Activated CD8-positive, alpha-beta memory T cell treated with anti-CD3 and anti-CD28 coated beads for 1 hour (primary cell): ENCODE measurements at places on chromosomes 5 and 9.

DNA sequence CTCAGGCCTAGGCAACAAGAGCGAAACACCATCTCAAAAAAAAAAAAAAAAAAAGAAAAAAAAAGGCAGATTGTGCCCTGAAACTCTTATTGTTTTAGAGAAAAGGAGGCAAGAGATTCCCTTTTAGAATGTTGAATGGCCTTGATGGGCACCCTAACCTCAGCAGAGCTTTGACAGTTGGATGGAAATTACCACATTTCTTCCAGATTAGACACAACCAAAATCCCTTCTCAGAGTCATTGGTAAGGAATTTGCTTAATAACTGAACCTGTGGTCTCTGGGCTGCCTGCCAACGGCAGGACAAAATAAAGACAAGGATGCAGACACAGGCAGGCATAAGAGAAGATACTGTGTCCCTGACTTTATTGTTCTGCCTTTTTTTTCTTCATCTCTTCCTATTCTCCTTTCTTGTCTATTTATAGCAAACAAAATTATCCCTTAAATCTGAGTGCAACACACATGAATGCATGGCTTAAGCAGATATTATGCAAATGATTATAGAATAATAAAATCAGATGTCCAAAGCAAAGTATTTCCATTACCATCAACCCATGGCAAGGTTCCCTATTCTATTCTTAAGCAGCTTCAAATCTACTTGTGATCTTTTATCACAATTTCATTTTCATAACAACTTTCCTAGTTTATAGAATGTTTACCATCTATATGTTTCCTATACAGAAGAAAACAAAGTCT is 37.3 kb upstream of the TRIO start:
- no peak for DNase-seq

DNA sequence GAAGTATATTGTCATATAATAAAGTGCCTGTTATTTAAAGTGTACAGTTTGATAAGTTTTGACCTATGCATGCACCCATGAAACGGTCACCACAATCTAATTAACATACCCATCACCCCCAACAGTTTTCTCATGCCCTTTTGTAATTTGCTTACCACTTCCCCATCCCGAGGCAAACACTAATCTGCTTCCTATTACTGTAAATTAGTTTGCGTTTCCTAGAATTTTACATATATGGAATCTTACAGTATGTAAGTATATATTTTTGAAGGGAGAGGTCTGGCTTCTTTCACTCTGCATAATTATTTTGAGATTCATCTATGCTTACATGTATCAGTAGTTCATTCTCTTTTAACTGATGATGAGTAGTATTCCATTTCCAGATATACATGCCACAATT is 56.5 kb downstream of the AMBP start:
- DNase-seq, result no peak

- DNase-seq, result no peak
Measured at GRCh38 chr9:36025746-36026145, 11.0 kb upstream of the RECK start.

- no peak for DNase-seq
Measured at GRCh38 chr5:136886608-136887007, 521.3 kb upstream of the TRPC7 start.

DNA sequence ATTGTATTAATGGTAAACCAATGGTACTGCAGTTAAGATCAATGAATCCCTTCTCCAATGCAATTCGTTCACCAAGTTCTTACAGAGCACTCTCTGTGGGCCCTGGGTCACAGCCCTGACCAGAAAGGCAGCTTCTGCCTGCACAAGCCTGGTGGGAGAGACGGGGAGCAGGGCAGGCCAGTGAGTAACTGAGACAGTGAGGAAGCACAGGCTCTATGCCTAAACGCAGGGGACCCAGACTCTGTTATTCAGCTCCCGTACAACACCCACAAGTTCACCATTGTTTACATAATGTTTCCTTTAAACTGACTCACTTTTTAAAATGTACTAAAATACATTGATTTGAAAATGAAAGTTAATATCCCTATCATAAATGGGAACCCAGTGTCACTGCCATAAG is 40.5 kb upstream of the CTSL start:
- DNase-seq, result no peak

DNA sequence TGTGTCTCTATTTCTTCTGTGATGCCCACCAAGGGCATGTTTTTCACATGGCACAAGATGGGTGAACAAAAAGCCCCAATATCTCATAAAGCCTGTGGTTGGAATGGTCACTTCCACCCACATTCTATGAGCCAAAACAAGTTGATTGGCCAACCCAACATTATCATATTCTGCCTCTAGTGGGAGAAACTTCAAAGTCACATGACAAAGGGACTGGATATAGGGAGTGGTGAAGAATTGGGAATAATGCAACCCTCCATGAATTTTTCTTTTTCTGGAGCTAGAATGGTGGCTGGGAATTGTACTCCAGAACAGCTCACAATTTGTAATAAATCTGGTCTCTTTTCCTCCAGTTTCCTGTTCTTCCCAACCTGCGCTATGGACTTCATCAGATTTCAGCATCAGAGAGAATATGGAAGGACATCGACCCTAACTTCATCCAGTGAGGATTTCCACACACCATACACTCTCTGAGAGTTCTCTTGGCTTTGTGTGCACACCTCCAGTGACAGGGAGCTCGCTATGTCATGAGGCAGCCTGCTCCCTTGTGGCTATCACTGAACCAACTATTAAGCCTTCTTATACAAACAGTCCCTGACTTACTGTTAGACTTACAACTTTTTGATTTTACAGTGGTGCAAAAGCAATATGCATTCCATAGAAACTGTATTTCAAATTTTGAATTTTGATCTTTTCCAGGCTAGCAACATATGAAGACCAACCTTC is 12.0 kb upstream of the B4GALT1 start:
- DNase-seq, result no peak

GRCh38 chr5:1681955-1682354 is 117.7 kb downstream of the MRPL36 start:
- no peak for DNase-seq

DNA sequence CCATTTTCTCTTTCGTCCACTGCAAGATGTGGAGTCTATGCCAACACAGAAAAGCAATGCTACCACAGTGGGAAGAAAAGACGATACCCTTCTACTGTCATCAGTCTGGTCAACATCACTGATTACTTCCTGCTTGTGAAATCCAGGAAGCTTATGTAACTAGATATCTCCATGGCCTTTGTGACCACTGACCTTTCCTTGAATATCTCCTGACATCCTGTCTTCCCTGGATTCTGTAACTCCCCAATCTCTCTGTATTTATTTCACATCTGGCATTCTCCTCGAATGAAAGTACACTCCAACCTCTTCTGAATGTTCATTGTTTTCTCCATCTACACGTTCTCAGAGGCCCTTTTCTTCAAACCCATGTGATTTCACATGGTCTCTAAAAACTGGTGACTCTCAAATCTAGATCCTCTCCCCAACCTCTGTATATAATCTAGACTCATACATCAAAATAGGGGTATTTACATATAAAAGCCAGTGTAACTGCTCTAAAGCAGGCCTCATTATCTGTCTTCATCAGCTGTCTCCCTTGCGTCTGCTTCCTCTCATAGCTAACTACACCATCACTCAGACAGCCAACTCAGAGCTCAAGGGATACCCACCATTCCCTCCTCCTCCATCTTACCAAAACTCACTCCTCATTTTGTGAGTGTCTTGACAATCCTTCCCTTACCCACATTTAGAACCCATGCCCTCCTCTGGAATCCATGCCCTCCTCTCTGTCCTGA is 156.8 kb downstream of the SEMA5A start:
- no peak for DNase-seq

DNA sequence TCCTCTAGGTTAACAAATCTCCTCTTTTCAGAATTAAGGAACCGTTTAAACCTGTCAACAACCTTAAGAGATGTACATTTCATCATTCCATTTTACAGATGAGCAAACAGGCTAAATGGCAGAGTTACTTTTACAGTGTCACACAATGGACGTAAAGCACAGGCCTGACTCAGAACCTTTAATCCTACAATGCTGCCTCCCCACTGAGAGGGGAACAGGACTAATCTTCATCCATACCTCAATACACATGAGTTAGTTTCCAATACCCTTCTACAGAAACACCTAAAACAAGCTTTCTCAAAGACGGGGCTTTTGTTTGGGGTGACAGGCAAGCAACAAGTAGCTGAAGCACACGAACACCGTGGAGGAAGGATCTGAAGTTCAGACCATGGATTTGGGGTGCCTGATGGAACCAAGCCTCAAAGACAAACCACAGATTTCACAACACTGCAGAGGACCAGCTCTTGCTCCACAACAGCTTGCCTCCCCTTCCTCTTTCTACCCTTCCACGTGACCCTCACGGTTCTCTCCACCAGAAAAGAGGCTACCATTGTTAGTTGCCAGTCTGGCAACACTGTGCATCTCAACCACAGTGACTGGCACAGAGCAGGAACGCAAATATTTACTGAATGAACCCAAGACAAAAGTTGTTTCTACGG is 1.8 kb downstream of the RNF130 start:
- DNase-seq, result no peak

GRCh38 chr5:157744051-157745011 is 819 bp downstream of the LSM11 start:
- DNase-seq, result no peak

GRCh38 chr5:173522518-173522917 is 93.9 kb downstream of the BOD1 start:
- no peak for DNase-seq

DNA sequence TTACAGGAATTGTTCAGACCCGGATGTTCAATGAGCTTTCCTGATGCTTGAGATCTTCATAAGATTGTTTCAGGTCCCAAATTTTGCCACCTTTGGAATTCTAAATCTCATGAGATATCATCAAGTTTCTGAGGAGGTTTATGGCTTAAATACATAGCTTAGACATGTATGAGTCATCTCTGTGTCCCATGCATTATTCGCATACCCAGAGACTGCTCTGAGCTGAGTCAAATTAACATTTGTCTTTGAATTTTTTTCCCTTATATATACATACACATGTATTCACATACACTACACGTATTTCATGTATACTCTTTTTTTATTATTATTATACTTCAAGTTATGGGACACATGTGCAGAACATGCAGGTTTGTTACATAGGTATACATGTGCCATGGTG is 744.6 kb downstream of the BRINP1 start:
- DNase-seq, result no peak

DNA sequence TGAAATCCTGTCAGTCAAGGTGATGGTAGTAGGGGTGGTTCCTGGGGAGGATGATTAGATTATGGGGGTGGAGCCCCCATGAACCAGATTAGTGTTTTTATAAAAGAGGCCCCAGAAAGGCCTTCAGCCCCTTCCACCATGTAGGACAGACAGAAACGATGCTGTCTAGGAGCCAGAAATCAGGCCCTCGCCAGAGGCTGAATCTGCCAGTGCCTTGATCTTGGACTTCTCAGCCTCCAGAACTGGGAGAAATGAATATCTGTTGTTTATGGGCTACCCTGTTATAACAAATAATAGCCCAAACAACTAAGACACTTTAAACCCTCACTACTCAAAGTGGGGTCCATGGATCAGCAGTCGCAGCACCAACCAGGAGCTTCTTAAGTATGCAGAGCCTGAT is 20.2 kb upstream of the FOXB2 start:
- DNase-seq, result no peak

DNA sequence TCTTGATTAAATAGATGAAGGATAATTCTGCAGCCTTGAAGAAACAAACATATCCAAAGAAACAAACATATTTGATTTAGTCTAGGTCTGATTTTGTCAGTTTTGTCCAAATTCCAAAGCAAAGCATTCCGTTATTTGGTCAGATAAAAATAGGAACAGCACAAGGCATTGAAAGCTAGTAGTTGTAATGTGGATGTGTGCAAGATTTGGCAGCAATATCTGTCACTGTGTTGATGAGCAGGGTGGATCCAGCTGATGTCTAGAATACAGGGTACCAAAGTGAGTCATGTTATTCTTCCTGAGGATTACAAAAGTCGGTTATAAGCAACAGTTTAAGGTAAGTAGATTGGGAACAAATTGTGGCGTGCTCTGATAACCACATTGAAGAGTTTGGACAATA is 69.3 kb upstream of the PLPPR1 start:
- no peak for DNase-seq

GRCh38 chr5:43017428-43017815 is 22.7 kb downstream of the ANXA2R start:
- DNase-seq, result no peak

- no peak for DNase-seq
Measured at GRCh38 chr9:99433555-99433954, 211.5 kb downstream of the SEC61B start.

- DNase-seq, result no peak
Measured at GRCh38 chr9:131589124-131589711, 43.9 kb downstream of the PRRT1B start.

GRCh38 chr5:162567644-162568043 is 500.1 kb downstream of the GABRG2 start:
- no peak for DNase-seq

- DNase-seq, result no peak
Measured at GRCh38 chr5:44390351-44390750, 1.1 kb upstream of the FGF10 start.

- DNase-seq, result no peak
Measured at GRCh38 chr5:139648205-139649081, at the start of gene CXXC5. CXXC5 (plus strand) TSS chr5:139648349; CDS start chr5:139680524, 32,175 bp downstream.

DNA sequence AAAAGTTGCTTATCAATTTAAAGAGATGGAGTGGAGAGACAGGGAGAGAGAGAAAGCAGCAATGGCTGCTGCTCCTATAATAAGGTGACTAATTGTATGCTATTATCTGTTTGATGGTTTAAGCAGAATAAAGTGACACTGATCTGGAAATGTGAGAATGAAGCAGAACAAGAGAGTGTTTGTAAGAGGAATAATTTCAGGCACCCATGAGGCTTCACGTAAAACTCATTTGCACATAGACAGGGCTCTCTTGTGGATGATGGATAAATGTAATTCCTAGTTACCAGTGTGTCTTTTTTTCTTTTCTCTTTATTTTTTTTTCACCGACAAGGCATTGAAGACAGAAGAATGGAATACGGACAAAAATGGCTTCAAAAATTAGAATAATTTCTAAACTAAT is 228.8 kb upstream of the TYRP1 start:
- DNase-seq, result no peak

DNA sequence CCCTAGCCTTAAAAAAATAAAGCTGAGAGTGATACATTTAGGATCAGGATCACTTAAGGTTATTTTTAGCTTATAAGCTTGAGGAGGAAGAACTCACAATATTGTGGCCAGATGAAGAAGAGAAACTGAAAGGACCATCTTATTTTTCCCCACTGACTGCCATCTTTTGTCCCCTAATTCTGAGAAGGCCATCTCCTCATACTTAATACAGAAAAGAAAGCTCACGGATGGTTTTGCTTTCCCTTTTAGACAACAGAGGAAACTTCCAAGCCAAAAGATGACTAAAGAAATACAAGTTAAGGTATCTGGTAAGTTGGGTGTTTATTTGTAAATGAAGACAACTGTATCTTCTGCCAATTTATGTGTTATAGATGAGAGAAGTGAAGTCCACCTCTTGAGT is 36.4 kb downstream of the ERAP1 start:
- no peak for DNase-seq

- DNase-seq, result no peak
Measured at GRCh38 chr9:4859035-4859434, 66.3 kb downstream of the RCL1 start.
